ENCODE measurements at places on chromosomes 7 and 10.

- DNase-seq: no peak
These were observed 631.1 kb upstream of the MBL2 start for GRCh38 chr10:53403688-53404087.

DNA sequence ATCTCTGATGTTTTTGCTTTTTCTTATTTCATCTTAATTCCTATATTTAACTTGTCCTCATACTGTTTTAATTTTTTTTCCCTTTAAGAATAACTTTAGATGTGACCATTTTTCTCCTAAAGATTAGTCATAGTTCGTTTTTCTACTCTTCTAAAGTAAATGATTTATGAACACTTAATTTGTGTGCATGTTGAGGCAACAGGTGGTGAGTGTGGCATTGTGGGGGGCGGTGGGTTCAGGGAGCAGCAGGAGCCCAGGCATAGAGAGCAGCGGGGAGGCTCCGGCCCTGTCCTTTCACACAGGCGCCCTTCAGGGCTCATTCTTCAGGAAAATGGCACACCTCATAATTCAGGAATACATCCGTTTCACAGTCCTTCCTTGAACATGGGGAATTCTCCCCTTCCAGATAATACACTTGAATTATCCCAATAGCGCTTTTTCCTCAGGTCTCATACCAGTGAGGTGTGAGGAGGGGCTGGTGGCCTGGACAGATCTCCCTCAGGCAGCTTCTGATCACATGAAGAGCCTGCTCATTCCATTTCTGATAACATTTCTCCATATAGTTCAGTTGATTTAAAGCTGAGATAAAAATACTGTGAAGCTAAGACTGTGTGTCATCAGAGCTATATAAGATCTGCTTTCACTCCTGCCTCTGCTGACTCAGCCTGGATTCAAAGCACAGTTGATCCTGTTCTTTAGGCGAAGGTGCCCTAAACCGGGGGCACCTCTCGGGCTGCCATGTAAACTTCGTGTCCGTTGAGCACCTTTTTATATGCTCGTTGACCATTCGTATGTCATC is 40.2 kb downstream of the CUL1 start:
- DNase-seq: no peak

DNA sequence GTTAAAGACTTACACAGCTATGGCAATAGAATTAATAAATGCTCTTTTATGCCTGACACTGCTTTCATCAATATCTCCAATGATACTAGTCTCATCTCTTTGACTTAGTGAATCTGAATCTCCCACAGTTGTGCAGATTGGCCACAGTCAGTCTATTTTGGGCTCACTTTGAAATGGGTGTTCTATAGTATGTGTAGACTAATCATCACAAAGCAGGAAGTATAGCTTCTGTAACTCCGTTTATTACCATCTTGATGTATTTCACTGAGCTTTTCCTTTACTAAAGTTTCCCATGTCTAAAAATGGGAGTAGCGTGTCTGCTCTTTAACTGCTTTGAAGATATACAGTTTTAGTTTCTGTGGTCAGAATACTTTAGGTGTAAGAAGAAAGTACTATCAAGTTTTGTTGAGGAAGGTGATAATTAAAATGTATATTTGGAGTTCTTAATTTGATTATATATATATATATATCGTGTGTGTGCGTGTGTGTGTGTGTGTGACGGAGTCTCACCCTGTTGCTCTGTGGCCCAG is 70.1 kb downstream of the ST7 start:
- no peak for DNase-seq

GRCh38 chr10:104483582-104483981 is 129.9 kb downstream of the CFAP58 start:
- DNase-seq: no peak

DNA sequence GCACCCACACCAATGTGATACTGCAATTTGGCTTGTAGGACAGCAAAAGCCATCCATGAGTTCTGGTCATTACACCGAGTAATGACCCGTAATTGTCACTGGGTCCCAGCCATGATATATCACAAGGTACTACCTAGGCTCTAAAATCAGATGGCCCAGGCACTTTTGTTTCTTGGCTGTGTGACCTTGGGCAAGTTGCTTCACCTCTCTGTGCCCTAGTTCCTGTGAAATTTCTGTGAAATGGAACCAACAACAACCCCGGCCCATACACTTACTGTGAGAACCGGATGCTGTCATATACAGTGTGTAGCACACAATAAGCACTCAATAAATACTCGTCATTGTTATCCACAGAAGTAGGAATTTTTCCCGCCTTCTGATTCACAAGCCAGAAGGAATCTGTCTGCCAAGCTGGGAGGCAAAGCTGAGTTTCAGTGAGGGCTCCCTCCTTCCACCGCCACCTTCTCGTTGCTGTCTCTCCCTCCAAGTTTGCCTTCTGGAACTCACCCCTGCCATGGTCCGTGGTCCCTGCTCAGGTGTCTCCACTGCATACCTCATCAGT is 6.4 kb upstream of the CYTH3 start:
- DNase-seq: no peak

GRCh38 chr10:30000802-30001571 is 58.4 kb downstream of the JCAD start:
- DNase-seq: no peak

- DNase-seq: no peak
These were observed 43.7 kb downstream of the SVIL start for GRCh38 chr10:29590915-29591650.

DNA sequence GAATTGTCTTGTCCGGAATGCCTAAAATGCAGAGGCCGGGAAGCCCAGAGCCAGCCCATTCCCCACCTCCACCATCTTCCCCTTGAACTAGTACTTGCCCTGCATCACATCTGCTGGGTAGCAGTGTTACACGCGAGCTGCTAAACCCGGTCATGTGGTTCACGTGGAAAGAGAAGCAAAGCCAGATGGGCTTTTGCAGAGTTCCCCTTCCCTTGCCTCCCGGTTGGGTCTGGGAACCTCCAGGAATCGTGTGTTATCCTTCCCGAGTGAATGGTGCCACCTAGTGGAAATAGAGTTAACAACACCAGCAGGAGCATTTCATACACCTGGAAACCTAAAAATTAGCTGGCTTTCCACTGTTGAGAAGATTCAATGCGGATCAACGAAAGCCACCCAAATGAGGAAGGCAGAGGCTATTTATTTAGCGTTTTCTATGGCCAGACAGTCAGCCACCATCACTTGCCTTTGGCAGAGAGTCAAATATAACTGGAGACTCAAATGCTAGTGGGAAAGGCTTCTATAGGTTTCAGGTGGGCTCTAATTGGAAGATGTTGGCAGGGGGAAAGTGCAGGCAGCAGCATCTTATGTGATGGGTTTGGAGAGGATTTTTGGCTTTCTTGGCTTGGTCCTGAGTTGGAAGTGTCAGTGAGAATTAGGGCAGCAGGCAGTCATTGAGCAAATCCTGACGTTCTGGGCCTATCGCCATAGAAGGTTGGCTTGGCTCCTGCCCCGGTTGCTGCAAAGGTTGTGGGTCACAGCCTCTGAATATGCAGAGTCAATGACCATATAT is 12.9 kb upstream of the DENND2A start:
- peak; percentile 71 for DNase-seq
